ENCODE measurements at places on chromosomes 4 and X.

- DNase-seq, result no peak
These were observed 177.7 kb upstream of the MID1 start for GRCh38 chrX:10798041-10798440.

GRCh38 chr4:3303565-3303824 is 10.7 kb downstream of the RGS12 start:
- no peak for DNase-seq

DNA sequence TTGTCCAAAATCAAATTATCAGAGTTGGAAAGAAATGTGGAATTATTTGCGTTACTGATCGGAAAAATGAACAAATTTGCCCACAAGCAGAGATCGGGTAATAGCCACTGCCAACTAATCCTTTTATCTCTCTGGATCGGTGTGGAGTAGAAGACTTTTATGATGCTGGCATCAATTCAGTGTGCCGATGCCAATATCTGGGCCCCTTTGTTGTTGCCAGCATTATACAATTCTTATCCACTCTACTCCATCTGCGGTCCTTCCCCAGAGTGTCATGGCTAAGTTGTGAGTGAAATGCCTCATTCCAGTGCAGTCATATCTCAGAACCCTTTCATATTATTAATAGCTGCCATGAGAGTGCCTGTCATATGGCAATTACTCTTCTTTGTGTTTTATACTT is 660.2 kb downstream of the ADGRL3 start:
- no peak for DNase-seq

DNA sequence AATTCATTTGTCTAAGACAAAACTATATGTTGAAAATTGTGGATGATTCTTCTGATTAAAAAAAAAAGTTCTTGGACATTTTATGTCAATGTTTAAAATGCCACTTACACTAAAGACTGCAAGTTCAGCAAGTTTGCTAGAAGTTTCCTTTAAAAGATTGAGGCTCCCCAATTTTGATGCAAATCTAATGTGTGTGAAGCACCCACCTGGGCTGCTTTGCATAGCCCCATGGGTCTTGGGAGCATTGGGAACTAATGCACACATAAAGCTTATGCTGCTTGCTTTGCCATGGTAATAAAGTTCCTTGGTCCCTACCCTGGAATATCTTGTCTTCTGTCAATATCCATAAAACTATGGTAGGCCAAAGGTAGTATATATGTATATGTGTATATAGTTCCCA is 725.9 kb upstream of the GRID2 start:
- no peak for DNase-seq

- no peak for DNase-seq
These were observed 9.2 kb upstream of the RNF150 start for GRCh38 chr4:141142423-141142822.

DNA sequence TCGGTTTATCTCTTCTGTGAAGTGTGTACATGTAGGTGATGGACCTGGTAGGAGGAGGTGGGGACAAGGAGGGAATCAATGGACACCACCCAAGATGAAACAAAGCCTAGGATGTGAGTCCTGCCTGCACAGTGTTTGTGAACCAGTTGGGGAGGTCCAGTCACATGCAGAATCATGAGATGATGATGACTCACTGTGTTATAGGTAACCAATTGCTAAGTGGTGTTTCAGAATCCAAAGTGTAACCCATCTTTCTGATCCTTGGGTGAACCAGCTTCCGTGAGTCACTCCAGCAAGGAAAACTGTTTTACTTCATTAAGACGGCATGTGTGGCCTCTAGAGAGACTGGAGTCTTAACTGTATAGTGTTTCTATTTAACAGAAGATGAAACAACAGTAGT is 57.9 kb upstream of the HPF1 start:
- no peak for DNase-seq
